ENCODE measurements at places on chromosomes 12 and 14.

DNA sequence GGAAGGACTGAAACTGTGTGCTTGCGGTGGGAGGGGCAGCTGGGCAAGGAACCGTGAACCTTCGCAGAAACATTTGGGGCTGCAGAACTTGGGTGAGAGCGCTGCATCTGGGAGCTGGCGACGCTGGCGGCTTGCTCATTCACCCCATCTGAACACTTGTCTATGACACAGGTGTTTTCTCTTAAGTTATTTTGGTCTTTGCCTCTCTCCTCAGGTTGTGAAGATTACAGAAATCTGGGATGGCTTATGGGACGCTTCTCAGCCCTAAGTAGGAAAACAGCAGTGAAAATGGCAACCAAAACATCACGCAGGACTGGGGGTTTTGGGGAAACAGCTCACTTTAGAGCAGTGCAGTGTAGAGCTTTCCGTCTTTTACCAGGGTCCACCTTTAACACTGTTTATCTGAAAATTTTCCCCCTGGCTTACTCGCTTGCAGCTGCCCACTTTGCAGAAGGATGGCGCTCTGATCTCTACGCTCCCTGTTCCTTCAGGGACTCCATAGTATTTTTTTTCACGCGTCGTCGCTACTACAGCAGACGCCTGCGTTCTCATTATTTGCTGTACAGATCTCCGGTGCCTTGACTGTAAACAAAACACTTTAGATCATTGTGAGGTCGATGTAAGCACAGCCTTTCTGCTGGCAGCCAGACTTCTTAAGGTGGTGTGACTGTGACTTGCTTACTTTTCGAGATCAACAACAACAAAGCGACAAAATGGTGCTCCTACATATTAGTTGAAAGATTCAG, 2.7 kb upstream of the CDKN1B start:
- peak; percentile 39 for DNase-seq

GRCh38 chr12:41653386-41654326, 465.5 kb downstream of the PDZRN4 start:
- DNase-seq: no peak

DNA sequence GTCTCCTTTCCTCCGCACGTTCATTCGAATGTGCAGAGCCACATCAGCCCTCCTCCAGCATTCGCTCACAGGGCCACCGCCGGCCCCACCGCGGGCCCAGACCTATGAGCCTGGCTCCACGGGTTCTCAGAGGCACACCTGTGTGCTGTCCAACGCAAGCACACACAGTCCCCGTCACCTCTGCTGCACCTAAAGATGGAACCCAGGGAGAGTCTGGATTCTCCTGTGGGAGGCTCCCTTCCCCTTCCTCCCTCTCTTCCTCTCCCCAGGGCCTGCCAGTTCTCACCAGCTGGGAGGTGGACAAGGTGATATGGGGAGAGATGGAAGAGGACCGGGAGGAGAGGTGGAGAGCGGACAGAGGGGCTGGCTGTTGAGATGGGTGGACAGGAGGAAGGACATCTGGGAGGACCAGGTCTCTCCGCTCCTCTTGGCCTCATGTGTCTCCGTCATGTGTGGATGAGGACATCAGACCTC, 4.9 kb upstream of the AQP6 start:
- no peak for DNase-seq

DNA sequence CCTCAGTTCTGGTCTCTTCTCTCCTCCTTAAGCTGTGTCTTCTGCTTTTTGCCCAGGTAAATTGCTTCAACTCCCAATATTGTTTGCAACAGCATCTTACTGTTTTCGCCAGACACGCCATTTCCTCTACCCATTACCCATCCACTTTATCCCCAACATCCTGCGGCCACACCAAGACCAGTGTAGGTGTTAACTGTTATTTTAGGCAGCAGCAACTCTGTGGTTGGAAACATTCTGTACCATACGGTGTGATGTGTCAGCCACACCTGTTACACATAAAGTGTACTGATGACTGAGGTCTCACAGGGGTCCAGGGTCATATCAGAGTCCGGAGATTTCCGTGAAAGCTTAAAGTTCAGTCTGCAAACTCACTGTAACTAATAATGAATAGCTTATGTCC, 21.8 kb upstream of the KLRD1 start:
- DNase-seq: no peak

- no peak for DNase-seq
Observed at GRCh38 chr12:11568762-11569478, 80.6 kb upstream of the ETV6 start.

- DNase-seq: no peak
Observed at GRCh38 chr14:88195676-88196075, 127.4 kb downstream of the KCNK10 start.

DNA sequence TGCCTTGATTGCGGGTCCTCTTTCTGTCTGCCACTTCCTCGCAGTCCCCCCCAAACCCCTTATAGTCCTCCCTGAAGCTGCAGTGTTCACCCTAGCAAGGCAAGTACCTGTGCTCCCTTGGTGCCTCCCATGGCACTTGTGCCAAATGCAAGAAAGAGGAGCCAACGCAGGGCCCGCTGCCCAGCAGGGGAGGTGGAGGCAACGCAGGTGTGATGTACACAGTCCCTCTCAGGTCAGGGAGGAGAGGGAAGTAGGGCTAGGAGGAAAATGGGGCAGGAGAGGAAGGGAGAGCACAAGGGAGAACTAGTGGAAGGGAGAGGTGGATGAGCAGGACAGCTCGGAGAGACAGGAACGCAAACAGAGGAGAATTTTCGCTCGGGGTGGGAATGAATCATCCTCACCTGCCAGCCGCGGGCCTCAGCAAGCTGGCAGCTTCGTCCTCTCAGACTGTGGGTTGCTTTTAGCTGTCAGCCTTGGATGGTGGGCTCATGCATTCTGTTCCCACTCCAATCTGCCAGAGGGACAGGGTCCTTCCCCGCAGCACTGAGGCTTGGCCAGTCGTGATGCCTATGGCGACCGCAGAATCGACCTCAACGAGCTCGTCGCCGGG, 357.0 kb downstream of the CACNA1C start:
- no peak for DNase-seq

GRCh38 chr14:52185178-52185577, 82.3 kb upstream of the PTGDR start:
- DNase-seq: no peak

DNA sequence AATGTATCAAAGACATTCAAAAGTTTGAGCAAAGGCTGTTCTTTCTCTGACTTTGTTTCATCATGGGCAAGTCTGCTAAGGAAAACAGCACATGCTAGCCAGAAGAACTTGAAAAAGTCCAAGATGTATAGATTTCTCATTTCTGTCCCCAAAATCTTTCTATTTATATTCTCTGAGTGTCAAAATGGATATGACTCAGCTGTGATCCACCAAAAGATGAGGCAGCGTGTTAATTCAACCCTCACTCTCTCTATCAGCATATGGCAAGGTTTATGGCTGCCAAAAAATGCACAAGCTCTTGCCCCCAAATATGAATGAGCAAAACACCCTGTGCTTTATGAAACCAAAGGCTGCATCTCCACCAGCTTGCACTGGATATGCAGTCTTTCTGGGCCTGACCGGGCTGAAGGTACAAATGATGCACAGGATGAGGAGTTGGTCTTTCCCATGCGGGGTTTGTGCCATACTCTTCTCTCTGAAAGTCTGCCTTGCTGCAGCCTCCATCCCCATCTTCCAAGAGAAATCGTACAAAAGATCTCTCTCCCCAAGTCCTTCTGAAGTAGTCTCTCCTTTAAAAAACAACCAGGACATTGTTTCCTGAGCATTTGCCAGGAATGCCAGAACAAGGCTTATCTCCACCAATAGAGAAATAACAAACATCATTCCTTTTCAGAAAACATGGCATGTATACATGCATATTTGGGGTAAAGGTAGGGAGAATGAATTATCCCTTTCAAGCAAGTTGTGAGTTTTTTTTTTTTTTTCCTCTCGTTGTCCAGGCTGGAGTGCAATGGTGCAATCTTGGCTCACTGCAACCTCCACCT, 203.4 kb downstream of the TMX1 start:
- DNase-seq: no peak

GRCh38 chr12:121138284-121138683, 5.6 kb downstream of the P2RX7 start:
- no peak for DNase-seq

DNA sequence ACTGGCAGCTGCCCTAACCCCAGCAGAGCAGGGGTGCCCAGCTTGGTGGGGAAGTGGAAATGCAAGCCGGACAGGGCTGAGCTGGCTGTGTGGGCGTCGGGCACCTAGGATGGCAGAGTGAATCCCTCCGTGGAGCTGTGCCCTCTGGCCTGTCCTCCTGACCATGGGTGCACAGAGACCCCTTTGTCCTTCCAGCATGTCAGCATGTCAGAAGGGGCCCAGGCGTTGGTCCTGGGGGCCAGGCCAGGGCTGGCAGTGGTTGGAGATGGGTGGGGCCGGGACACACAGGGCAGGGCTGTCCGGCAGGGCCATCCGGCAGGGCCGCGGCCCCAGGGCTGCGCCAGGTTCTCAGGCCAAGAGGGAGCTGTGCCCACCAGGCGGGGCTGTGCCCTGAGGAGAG, 8.8 kb upstream of the TEX22 start:
- DNase-seq: no peak

DNA sequence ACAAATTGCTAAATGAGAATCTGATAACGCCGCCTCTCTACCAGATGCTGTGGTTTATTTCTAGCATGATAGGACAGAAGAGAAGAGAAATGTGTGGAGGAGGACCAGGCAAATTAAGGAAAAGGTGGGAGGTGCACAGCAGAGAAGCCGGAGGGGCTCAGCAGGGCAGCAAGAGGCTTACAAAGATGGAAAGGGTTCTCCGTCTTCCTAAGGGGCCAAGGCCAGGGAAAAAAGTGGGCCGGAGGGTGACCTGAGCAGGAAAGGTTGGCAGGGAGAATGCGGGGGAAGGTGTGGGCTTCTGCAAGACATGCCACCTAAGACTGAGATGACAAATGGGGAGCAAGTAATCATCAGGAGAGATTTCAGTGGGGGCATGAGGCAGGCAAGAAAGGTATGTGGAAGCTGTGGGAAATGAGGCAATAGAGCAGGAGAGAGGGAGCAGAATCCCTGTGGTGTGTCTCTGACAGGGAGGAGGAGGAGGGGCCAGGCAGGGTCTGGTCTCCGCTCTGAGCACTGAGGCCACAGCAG, 18.7 kb downstream of the MANSC1 start:
- peak; percentile 36 for DNase-seq

DNA sequence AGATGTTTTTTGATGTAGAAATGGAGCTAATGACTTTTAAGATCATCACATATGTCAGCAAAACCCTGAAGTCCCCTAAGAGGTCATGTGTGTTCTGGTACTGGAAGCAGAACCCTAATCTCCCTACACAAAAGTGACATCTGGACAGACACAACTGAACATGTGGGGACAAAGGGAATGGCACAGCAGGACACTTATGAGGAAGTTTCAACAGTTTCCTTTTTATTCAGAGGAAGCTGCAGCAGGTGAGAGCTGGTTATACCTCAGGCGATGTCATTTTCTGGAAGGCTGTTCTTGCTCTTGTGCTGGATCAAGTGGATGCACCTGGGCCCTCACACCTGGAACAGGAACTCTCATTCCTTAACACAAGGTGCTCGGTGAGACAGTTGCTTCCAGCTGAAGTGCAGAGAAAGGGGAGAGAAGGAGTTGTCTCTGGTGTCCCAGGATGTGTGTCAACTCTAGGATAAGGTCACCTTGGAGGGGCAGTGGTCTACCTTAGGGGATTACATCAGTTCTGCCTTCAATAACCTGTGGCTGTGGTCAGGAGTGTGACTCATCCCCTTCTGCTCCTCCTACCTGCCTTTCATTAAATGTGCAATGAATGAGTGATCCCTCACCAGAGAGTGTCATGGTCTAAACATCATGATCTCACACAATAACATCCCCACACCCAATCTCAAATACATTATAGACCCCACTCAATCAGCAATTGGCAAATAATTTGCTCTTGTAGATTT, 463.4 kb downstream of the TMEM121 start:
- no peak for DNase-seq

GRCh38 chr14:81176241-81176640, 44.5 kb downstream of the GTF2A1 start:
- DNase-seq: no peak
